ENCODE measurements at places on chromosomes 11 and 22.

DNA sequence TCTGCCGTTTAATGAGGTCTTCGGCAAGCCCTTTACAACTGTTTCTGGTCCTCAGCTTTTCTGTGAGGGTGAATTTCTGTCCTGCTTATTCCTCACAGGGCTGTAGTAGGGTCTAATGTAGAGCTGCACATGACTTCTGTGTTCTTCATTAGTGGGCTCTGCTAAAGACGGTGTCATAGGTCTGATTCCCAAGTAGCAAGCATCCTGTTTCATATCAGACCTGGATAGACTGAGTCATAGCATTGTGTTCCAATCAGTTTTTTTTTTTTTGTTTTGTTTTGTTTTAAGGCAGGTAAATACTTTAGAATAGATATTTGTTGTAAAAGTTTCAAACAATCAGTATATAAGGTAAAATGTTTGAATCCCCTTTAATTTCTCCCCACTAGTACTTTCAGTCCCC lies 35.4 kb downstream of the BIRC2 start:
- DNase-seq, result no peak

GRCh38 chr11:108286370-108286769 lies 63.5 kb downstream of the ATM start:
- no peak for DNase-seq

DNA sequence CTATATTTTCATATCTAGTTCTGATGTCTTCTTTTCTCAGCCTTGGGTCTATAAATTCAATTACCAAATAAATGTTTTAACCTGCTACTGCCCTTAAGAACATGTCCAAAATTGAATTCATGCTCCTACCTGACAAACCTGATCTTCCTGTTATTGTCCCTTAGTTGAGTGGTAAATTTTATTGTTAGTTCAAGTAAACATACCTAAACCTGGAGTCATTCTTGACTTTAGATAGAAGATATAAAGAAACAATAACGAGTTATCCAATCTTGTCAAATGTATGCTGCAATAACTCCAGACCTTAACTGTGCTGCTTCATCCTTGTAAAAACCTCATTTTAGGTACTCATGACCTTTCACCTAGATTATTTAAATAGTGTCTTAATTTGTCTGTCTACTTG lies 34.6 kb upstream of the SC5D start:
- DNase-seq, result no peak

DNA sequence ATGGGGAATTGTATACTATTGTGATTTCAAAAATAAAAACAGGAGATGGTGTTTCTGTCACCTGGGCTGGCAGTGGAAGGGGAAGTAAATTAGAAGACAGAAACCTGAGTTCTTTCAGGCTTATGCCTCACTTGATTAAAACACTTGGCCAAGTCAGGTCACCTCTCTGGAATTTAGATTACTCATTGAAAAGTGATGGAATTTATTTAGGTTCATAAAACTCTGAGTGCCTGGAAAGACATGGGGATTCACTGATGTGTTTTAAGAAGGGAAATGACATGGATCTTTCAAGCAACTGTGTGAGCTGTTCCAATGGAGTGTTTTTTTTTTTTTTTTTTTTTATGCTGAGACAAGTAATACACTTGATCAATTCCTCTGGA lies 400.1 kb downstream of the TMEM135 start:
- DNase-seq, result peak; percentile 51

All from adipocyte (in vitro differentiated cells).